Left lobe of liver (tissue), 2 donors: ENCODE measurements at places on chromosomes 5 and 9.

DNA sequence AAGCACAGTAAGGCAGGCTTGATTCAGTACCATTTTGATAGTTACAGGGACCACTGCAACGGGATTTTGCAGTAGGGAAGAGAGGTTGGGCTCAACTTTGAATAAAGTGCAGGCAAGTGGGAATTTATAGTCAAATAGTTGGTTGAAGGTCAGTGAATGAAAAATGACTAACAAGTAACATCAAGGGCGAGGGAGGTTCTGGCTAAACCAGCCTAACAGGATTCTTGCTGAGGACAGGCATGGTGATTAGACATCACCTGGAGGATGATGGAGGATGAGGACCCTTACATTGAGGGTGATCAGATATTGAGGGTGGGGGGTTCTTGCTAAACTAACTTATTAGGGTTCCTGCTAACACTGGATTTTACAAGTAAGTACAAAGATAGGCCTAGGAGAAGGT lies 66.1 kb upstream of the SMC5 start:
- no peak for DNase-seq

- peak; percentile 76 for DNase-seq
These were observed 20.3 kb downstream of the PTPA start for GRCh38 chr9:129131300-129132145.

DNA sequence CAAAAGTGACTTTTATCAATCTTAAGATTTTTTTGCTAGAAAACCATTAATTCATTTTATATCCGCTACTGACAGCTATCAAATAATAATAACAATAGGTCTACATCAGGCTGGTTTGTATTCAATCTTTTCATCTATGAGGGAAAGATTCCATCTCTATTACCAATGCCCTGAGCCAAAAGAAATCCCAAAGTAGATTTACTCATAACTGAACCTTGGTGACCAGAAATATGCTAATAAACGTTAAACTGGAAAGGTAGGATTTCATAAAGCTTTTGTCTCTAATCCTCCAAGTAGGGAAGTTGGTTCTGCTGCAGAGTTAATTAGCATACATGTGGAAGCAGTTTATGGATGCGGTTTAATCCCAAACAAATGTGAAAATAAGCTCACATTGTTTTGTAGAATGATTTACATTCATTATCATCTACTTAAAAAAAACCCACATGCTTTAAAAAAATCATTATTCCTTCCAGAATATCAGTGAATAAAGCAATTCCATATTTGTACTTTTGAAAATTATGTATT lies 715.5 kb downstream of the CETN3 start:
- no peak for DNase-seq

- no peak for DNase-seq
These were observed 20.5 kb downstream of the EQTN start for GRCh38 chr9:27276193-27277030.

- DNase-seq, result peak; percentile 55
These were observed 543.9 kb downstream of the TLE1 start for GRCh38 chr9:81145331-81145963.

- no peak for DNase-seq
These were observed 17.8 kb upstream of the SPATA31E1 start for GRCh38 chr9:87864915-87865314.

GRCh38 chr5:37754976-37755375 lies 84.9 kb downstream of the GDNF start:
- DNase-seq, result peak; percentile 53

- DNase-seq, result no peak
These were observed 544 bp upstream of the SNX24 start for GRCh38 chr5:122844910-122845228.

DNA sequence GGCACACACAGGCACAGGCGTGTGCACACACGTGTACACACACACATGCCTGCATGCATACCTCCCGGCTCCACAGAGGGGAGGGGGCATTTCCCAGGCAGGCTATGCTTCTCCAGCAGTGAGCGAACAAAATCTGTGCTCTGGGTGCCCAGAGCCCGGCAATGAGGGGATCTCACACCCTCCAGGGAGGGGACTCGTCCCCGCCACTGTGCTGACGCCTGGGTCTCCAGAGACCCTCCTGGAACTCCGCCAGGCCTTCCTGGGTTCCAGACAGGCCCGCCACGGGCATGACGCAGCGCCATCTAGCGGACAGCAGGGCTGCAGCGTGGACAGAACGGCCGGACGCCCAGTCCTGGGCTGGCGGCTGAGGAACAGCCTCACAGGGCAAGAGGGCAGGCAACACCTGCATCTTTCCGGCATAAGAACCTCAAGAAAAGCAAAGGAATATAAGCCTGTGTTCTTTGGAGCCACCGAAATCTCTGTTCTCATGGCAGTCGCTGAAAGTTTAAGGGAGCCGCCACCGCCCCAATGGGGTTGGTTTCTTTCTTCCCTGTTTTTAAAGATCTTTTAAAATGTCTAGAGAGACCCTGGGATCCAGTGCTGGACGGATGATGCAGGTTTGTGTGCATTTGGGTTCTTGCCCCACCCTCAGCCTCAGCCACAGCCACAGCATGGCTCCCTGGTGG lies 135.6 kb upstream of the PPP1R26 start:
- peak; percentile 69 for DNase-seq

DNA sequence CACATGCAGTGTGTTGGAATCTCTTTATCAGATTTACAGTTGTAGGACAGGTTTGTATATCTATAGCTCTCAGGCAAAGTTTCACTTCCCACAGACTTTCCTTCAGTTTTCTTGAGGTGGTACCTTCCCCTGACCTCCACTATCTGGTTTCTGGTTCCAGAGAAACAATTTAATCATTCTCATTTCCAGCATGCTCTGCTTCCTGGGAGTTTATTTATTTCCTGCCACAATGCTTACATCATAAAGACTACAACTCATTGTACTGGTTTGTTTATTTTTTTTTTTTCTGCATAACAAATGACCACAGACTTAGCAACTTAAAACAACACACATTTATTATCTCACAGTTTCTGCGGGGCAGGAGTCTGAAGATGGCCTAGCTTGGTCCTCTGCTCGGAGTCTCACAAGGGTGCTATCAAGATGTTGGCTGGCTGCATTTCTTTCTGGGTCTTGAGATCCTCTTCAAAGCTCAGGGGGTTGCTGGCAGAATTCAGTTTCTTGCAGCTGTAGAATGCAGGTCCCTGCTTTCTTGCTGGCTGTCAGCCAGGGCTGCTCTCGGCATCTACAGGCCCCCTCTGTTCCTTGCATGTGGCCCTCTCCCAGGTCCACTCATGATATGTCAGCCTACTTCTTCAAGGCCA lies 247.7 kb downstream of the ENC1 start:
- DNase-seq, result no peak

GRCh38 chr5:132479111-132479951 lies 11.2 kb downstream of the IRF1 start:
- no peak for DNase-seq

- no peak for DNase-seq
These were observed 35.6 kb downstream of the PTCD2 start for GRCh38 chr5:72355706-72356299.

DNA sequence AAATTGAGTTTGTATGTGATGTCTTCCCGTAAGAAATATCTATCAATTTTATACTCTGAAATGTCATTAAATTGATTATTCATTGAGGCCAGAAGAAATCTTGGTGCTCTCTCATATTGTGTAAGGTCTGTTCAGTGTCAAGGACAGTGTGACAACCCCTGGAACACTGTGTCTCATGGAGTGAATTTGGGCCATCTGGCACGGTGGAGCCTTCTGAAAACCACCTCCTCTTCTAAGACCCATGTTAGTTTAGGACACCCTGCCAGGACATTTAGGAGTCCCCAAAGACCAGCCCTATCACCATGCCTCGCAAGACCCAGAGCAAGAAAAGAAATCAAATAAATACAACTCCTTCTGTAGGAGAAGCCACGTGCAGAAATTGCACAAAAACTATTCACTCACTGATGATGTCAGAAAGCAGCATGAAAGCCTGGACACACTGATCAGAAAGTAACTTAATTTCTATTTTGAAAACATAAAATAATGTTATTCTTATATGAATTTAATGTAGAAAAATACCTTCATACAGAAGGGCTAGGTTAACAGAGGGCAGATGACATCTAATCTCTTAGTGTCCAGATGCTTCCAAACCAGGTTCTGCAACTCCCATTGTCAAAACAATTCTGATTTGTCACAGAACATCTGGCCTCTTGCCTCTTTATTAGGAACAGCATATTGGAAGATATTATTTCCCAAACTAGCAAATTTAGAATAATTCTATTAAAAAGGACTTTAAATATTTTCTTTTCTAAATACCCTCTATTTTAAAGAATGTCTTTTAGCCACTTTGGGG lies 298.8 kb downstream of the NR2F1-AS1 start:
- no peak for DNase-seq

GRCh38 chr5:25881318-25882036 lies 1156.9 kb downstream of the CDH9 start:
- peak; percentile 84 for DNase-seq

GRCh38 chr5:19694949-19695611 lies 292.9 kb downstream of the CDH18 start:
- DNase-seq, result no peak
